Cortex of kidney (tissue), 1 donor: ENCODE measurements at places on chromosomes 3 and 15.

DNA sequence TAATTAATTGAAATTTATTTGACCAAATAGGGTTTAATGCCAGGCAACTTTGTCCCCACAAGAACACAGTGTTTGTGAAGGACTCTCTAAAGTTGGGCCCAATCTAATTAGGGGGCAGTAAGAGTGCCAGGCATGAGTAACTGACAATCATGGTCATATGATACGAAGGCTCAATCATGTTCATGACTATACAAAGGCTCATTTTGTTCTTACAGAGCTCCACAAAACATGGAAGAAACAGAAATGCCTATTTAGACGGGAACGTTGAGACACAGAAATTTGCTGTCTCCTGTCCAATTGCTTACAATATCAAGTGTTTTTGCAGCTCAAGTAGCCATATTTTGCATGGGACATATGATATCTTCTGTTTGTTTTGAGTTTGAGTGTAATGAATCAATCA, 391.1 kb downstream of the SI start:
- DNase-seq, result no peak

DNA sequence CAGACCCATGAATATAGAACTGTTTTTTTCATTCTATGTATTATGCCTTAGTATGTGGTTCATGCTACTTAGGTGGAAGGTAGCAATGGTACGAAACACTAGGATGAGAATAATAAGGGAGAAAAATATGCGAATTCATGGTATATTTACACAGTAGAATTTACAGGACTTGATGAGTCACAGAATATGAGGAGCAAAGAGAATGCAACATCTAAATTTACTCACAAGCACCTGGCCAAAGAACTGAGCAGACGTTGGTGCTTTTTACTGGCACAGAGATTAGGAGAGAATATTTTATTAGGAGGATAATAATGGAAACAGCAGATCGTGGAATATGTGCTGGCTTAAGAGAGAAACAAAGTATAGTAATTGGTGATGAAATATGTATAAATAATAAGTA, 785.4 kb upstream of the ROBO1 start:
- DNase-seq, result no peak

DNA sequence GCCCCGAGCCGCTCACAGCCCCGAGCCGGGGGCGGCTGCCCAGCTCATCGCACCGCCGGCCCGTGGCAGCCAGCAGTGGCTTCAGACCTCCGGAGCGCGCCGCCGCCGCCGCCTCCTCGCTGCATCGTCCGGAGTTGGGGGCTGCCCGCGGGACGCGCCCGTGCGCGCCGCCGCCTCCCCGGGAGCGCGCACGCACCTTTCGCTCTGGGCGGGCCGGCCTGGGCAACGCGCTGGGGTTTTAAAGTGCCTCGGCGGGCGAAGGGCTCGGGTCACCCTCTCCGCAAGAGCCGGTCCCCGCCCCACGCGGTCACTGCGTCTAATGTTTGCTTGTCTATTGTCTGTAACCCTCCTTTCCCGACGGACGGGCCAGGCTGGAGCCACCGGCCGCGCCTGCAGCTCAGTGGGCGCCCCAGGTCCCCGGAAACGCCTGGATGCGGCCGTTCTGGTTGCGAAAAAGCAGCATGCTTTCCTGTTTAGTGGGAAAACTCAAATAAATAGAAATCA, at the start of gene RYK:
TSS of gene RYK (minus strand) at position 143 of the 504 bp plus-strand sequence. CDS start 205 bp downstream, outside the sequence.
- peak; percentile 34 for DNase-seq

- no peak for DNase-seq
Observed at GRCh38 chr3:58532794-58533220, 4.2 kb downstream of the ACOX2 start.

GRCh38 chr3:47565734-47566550, 12.7 kb downstream of the CSPG5 start:
- DNase-seq, result no peak

GRCh38 chr15:90103701-90104329, 1.5 kb upstream of the IDH2 start:
- DNase-seq, result no peak

DNA sequence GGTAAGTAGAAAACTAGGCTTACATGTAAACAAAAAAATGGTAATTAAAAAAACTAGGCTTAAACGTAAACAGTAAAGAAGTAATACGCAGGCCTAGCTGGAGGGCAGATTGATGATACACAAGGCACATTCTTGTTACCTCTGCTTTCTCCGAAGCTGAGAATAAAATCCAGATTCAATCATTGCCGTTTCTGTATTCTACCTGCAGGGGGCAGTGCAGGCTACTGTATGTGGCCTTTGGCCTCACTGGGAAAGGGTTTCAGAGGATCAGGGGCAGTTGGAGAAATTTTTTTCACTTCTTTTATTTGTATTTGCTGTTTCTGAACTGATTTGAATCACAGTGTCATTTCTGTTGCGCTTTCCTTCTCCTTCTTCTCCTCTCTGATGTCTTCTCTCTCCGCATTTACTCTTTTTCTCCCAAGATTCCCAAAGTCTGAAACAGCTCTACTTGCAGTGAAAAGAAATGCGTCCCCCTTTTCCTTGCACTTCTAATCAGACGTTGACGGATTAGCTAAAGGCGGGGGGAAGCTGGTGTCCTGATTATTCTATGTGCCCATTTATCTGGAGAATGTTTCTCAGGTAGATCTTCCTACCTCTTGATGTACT, 67.1 kb upstream of the MCTP2 start:
- no peak for DNase-seq

DNA sequence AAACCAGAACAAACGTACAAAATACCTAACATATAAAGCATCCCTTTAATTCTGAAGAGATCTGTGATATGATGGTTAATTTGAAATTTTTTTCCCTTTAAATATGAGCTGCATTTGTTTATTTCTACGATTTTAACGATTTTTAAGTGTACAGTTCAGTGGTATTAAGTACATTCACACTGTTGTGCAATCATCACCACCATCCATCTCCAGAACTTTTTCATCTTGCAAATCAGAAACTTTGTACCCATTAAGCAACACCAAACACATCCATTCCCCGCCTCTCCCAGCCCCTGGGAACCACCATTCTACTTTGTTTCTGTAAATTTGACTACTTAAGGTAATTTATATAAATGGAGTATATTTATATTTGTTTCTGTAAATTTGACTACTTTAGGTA, 51.5 kb downstream of the MAP4 start:
- no peak for DNase-seq

DNA sequence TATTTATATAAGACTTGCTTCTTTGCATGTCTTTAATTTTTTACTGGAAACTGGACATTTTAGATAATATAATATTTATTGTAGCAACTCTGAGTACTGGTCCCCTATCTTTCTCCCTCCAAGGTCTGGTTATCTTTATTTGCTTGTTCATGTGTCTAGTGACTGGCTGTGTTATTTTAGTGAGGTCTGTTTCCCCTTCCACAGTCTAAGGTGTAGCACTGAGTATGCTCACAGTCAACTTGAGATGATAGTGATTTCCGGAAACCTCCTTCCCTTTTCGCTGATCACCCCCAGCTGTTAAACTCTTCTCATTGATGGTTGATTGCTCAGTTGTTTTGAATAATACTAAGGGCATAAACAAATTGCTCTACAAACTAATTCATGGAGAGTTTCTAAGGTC, 37.0 kb downstream of the PCNP start:
- no peak for DNase-seq
